ENCODE measurements at places on chromosomes 16 and 17.

GRCh38 chr16:3868556-3868955 lies 12.0 kb downstream of the CREBBP start:
- no peak for ATAC-seq

DNA sequence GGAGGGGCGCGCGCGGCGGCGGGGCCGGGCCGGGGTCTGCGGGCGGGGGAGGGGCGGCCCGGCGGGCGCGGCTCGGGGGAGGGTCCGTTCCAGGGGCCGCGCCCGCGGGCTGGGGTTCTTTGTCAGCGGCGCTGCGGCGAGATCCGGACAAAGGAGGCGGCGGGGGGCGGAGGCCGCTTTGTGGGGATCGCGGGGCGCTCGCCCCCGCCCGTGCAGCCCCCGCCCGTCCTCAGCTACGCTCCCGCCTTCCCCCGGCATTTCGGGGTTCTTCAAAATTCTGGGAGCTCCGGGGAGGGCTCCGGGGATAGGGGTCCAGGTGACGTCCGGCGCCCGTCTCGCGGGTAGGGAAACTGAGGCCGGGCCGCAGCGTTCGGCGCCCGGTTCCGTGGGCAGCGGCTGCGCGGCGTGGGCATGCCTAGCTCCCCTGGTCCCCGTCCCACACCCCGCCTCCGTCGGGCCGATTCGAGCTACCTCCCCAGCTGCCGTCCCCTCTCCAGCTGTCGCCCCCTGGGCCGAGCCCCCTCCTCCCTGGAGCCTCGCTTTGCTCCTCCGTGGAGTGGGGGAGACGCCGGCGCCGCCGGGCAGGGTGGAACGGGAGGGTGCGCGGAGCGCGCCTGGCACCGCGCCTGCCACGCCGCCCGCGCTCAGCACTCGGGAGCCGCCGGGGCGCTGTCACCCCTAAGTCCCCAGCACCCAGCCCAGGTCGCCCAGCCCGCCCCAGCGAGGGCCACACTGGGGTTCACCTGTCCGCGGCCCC lies 546 bp downstream of the SNN start:
- no peak for ATAC-seq

GRCh38 chr17:82775001-82775823 lies 23.3 kb downstream of the TBCD start:
- no peak for ATAC-seq

GRCh38 chr17:6452471-6453266 lies 8.4 kb downstream of the PIMREG start:
- no peak for ATAC-seq

- no peak for ATAC-seq
Observed at GRCh38 chr16:17287166-17287800, 183.5 kb downstream of the XYLT1 start.

- peak; percentile 79 for ATAC-seq
Observed at GRCh38 chr16:11698271-11698689, 30.0 kb downstream of the SNN start.

DNA sequence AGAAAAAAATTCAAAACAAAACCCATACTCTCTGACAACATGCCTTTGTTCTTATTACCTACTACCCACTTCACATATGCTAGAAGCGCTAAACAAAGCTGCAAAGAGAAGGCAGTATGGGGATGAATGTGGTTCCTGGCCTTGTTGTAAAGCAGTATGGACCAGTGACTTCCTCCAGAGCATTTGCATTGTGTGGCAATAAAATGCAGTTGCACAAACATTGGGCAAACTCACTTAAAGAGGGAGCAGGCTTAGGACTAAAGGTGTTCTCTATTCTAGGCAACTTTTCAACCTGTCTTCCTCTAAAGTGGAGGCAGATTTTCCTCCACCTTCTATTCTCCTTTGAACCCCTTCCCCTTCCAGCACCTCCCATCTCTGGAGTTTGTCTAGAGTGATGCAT lies 17.1 kb downstream of the TMIGD1 start:
- ATAC-seq, result no peak

- ATAC-seq, result no peak
Observed at GRCh38 chr16:74635303-74635702, 28.4 kb upstream of the GLG1 start.

DNA sequence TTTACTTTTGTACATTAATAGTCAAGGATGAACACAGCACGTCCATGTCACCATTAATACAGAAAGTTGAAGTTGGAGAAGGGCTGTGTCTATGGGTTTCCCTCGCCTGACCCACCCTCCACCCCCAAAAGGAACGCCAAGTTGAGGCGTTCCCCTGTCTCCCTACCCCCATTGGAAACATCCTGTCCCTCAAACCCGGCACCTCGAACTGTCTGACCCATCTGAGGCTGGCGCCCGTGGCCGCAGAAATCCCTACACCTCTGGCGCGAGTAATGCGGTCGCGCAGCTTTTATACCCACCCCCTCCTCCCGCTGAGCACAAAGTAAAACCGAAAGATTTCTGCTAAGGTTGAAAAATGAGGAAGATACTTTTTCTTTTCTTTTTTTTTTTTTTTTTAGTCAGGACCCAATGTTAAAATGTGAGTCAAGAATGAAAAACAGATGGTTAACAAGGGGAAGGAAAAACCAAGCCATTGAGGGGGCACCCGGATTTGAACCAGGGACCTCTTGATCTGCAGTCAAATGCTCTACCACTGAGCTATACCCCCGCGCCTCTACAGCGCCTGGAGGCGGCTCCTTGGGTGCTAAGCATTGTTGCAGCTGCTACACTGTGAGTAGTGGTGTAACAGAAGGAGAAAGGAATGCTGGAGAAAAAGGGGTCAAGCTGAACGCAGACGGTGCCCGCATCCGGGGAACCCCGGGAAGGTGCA lies 887 bp upstream of the LASP1 start:
- ATAC-seq, result peak; percentile 61

DNA sequence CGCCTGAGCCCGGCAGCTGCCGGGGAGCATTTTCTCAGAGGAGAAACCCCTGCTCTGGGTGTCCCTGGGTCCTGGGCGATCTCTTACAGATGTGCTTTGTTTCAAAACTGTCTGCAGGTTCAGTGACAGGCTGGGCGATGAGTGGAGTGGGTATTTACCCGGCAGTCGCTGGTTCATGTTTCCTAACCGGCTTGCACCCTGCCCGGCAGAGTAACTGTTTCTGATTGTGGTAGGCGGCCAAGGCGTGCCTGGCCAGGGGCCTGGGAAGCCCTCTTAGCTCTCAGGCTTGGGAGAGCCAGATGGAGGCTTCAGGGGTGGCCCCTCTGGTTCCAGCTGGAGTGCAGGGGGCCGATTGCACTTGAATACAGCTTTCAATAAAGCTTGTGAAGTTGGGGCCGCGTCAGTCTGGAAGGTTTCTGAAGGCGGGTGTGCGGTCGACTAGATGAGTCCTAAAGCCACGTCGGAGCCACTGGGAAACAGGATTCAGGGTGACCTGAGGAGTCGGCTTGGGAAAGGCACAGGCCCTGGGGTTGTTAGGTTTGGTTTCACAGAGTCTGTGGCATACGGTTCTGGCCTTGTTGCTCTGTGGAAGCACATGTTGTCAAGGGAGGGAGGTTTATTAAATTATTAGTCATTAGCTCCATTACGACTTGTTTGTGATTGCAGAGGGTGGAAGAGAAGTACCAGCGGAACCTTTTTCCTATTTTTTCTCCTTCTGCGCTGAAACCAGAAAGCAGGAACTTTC lies 1.4 kb downstream of the BAIAP2 start:
- no peak for ATAC-seq

GRCh38 chr16:49469930-49470451 lies 96.4 kb downstream of the C16orf78 start:
- no peak for ATAC-seq

- no peak for ATAC-seq
Observed at GRCh38 chr16:83310816-83311215, 497.0 kb upstream of the HSBP1 start.

DNA sequence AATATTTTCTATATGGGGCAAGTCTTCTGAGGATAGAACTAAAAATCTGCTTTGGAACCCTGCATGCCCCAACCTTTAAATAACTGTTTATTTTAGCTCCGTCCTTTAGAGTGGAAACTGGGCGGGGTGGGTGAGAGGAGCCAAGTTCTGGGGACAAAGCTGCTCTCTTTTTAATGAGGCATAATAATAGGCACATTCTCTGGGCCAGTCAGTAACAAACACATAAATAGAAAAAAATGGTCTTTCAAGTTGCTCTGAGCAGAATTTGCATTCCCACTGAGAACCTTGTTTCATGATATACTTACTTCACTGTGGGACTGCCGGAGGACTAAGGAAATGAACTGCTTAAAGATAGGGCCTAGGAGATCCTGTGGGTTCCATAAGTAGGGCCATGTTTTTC lies 51.5 kb downstream of the KNOP1 start:
- no peak for ATAC-seq

DNA sequence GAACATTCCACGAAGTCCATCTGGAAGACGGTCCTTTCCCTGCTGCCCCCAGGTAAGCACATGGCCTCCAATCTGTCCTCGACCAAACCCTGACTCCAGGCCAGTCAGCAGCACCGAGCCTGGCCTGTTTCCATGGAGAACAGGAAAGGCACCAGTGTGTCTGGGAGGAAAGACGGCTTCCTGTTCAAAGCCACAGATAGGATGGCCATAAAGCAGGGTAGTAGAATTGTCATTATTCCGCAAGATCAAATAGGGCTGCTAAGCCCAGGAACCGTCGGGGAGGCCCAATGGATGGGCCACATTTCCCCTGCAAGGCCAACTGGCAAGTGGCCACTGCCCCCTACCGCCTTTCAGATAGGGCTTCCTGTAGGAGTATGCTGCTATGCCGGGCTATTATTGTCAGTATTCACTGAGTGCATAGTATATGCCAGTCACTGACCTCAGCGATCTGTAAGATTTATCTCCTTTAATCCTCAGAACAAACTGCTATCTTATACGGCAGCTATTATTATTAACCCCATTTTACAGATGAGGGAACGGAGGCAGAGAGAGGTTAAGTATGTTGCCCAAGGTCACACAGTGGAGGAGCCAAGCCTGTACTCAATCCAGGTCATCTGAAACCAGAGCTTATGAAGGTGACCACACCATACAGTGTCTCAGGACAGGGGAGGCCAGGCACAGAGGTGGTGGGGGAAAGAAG lies 23.0 kb upstream of the PLCG2 start:
- no peak for ATAC-seq

DNA sequence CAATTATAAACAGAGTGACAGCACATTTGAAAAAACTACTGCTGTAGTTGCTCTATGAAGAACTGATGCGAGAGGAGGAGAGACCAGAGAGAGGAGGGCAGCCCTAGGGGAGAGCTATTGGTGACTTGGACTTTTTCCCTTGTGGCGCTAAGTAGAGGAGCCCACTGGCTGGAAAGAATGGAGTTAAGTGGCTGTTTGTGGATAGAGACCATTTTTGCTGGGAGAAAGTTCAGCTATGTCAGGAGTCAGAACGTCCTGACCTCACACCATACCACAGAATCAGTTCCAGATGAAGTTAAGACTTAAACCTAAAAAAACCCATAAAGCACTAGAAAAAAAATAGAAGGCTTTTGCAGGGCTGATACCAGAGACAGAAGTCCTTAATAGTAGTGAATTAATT lies 2.0 kb downstream of the POLR2A start:
- ATAC-seq, result no peak

DNA sequence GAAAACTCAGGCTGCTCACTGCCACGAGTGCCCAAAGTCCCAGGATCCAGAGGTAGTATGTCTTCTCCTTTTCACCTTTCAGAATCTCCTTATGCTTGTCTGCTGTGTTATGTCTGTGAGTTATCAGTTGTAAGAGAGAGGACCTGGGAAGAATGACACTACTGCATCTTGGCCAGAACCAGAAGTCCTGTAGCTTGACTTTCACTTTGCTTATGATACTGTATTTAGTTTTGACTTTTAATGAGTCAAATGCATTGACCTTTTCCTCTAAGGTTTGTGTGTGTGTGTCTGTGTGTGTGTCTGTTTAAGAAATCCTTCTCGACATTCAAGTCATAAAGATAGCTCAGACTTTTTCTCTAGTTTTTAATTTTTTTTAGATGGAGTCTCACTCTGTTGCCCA lies 43.4 kb downstream of the BMERB1 start:
- peak; percentile 24 for ATAC-seq

DNA sequence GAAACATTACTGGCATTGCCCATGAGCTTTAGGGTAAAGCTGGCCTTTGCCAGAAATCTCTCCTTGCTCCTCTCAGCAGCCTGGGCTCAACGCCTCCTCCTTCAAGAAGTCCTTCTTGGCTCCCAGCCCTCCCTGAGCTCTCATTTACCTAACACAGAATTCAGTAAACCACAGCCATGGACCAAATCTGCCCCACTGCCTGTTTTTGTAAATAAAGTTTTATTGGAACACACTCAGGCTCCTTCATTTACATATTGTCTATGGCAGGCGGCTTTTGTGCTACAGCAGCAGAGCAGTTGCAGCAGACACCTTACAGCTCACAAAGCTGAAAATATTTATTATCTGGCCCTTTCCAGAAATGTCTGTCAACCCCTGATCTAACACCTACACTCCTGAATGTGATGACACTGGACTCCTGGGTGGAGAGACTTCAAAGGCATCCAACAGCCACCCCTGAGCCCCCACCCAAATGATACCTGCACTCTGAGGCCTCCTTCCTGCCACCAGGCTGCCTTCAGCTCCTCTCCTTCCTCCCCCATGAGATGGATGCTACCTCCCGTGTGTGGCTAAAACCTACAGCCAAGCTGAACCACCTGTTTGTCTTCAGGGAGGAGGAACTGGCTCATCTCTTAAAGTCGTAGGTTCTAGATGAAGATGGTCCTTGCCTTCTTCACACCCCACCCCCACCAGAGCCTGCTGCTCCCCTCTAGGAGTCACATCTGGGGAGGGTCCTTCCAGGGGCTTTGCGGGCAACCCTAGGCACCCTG lies 41.6 kb downstream of the PIMREG start:
- ATAC-seq, result no peak

- no peak for ATAC-seq
Observed at GRCh38 chr17:51840688-51841087, 317.8 kb downstream of the CA10 start.

DNA sequence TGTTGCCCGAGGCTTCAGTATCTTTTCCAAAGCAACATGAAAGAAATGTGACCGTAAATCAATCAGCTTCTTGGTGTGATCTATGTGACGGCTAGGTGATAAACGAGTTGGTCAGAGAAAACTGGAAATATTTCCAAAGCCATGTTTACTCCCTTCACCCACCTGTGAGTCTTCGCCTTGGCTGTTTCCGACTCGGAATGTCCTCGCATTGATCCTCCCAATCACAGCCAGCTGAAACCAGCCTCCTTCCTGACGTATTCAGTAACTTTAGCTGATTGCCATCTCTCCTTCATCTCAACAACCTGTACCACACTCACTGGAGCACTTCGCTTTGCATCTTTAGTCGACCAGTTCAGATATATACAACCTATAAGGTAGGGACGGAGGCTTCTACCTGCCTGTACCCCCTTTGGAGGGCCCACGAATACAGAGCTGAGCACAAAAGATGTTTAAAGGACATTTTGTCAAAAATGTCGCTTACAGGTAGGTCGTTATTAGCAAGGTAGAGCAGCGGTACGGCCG lies 705 bp downstream of the KRABD2 start:
- ATAC-seq, result no peak

Data from activated CD4-positive, CD25-positive, alpha-beta regulatory T cell treated with anti-CD3 and anti-CD28 coated beads, Interleukin-2, amount 50 U/mL, for 24 hours (primary cell).